A172 (cell line): ENCODE measurements at places on chromosomes 11 and 22.
A peak's percentile ranks its signal among the peaks of the same experiment; 100 is the strongest.

DNA sequence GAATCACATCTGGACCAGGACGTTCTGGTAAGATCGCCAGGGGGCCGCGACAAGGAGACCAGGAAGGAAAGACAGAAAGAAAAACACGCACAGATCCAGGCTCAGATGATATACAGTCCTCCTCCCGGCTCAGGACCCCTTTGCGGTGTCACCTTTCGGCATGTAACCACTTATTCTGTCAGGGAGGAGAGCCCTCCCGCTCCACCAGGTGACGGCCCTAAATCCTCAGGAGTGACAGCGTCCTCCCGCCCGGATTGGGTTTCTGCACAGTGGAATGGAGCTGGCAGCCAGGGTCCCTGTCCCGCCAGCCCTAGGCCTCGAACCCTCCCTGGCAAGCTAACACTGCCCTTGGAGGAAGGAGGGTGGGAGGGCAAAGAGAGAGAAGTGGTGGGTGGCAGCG, 24.3 kb upstream of the KCNQ1OT1 start:
- DNase-seq, result no peak

DNA sequence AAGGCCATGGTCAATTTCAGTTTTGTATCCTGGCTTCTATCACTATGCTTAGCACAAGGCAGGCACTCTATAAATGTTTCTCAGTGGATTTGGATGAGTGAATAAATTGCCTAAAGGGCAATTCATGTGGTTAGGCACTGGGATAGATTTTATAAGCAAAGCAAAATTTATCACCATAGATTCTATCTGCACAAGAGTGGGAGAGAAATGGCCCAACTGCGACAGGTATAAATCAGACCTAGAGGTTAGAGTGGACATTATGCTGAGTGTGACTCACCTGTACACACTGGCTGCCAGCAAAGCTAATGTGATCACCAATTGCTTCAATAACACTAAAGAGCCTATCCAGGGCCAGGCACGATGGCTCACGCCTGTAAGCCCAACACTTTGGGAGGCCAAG, 514.0 kb downstream of the BUD13 start:
- no peak for DNase-seq

GRCh38 chr11:133137270-133137669, 395.0 kb downstream of the OPCML start:
- no peak for DNase-seq

GRCh38 chr11:9858822-9859221, 194.9 kb downstream of the SWAP70 start:
- DNase-seq, result peak; percentile 50

DNA sequence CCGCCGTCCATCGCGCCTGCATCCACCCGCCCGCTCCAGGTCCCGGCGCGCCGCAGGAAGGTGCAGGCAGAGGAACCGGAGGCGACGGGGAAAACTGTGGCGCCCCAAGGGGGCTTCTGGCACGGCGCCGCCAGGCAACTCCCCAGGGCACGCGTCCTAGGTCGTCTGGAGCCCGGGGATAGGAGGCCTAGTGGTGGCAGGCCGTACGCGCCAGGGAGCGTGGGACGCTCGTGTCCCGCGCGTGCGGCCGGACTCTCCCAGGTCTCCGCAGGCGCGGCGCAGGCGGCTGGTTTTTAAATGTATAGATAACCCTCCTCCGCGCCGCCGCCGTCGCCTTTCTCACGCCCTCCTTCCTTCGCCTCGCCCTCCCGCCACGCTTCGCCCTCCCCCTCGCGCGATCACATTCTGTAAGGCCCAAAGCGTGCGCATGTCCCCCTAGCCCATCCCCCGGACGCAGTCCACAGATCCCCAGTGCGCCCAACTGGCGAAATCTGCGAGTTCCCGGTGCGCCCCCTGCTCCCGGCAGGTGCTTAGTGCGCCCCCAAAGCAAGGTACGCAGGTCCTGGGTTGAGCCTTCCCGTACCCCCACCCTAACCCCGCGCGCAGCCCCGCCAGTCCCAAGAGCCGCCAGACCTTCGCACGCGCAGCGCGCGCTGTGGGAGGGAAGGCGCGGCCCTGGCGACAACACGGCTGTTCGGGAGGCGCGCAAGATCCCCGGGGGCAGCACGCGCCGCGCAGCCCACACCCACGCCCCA, at the start of gene ASCL2:
ASCL2 (minus strand) TSS at position 267 of the 755 bp plus-strand sequence; CDS start at position 11, 256 bp downstream.
- no peak for DNase-seq
